Left ventricle myocardium inferior (tissue), 1 donor: ENCODE measurements at places on chromosomes 1 and 21. TPM values are rescaled to one million over a fixed set of nuclear protein-coding genes. Genes with fewer than 3 reads are reported as not detected.

DNA sequence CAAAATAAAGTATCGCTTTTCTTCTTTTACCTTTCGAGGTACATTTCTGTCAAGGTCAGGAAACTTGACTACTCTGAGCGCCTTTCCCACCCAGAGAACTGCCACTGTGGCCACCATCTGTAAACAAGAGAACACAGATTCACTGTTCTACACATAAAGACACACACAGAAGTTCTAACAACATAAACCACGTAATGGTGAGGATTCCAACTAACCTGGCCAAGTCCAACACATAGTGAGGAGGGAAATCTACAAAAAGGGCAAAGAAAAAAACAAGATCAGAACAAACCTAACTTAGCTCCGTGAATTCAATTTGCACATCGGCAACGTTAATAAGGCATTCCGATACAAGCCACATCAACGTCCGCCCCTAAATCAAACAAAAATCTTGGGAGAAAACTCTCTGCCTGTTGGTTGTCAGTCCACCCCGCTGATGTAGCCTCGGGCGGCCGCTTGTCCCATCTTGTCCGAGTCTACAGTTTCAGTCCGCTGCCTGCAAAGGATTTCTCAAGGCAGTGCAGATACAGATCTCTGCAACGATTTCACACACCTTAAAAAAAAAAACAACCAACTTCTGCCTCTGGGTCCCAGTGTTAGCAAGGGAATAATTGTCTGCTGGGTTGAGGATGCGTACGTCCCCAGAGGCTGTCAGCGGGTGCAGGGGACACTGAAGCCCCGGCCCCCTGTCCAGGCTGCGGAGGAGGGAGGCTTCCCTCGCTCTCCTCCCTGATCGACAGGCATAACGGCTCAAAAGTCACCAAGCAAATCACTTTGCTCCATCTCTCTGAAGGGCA, 1.0 kb downstream of the SLC35D1 start:
- H3K4me3 ChIP-seq: peak overlapping the region; percentile 84
- H3K27ac ChIP-seq: peak overlapping the region; percentile 98
- H3K4me1 ChIP-seq: peaks cover 42% of the 10 kb centered on the region
- peaks cover 32% of the 10 kb centered on the region for H3K36me3 ChIP-seq
- no peaks in the 10 kb centered on the region for H3K27me3 ChIP-seq

- no peak for DNase-seq
- H3K4me1 ChIP-seq: peaks cover 15% of the 10 kb centered on the region
- H3K36me3 ChIP-seq: peaks cover 13% of the 10 kb centered on the region
- H3K27ac ChIP-seq: no peak overlapping the region
- H3K27me3 ChIP-seq: no peaks in the 10 kb centered on the region
- no peak overlapping the region for H3K4me3 ChIP-seq
Observed at GRCh38 chr1:150484861-150485260, 2.4 kb upstream of the TARS2 start.

GRCh38 chr1:212968368-212968863, 18.1 kb downstream of the VASH2 start:
- no peak for DNase-seq
- H3K27ac ChIP-seq: no peak overlapping the region
- H3K36me3 ChIP-seq: no peaks in the 10 kb centered on the region
- H3K27me3 ChIP-seq: peaks cover 24% of the 10 kb centered on the region
- H3K4me3 ChIP-seq: no peak overlapping the region

- no peaks in the 10 kb centered on the region for H3K27me3 ChIP-seq
- no peaks in the 10 kb centered on the region for H3K4me1 ChIP-seq
- DNase-seq: no peak
- H3K36me3 ChIP-seq: no peaks in the 10 kb centered on the region
- H3K4me3 ChIP-seq: no peak overlapping the region
Observed at GRCh38 chr1:191839891-191840290, 318.4 kb upstream of the RGS18 start.

Gene DFFA
- 28.6 TPM for total RNA-seq
